A549 treated with CpdA at 1 μM for 4 hours (cell line): ENCODE measurements at places on chromosomes 5 and 9. TPM values are rescaled to one million over a fixed set of nuclear protein-coding genes. Genes with fewer than 3 reads are reported as not detected.

Gene EIF4EBP3
- total RNA-seq: 1.3 to 5.0 TPM (median 2.1 TPM) in 5 replicates

Gene DRD1
- 0.83 to 1.4 TPM (median 1.0 TPM) in 5 replicates for total RNA-seq

Gene SH2D3C
- 0.03 to 0.16 TPM (median 0.13 TPM) in 4 of 5 replicates, not detected in the other for total RNA-seq

Gene HMCN2
- 0.03 to 0.14 TPM (median 0.08 TPM) in 5 replicates for total RNA-seq

Gene TNFSF15
- 0.26 to 0.41 TPM (median 0.37 TPM) in 5 replicates for total RNA-seq

Gene TLX3
- total RNA-seq: not detected in 5 replicates

Gene PCDHGC5
- 0.05 TPM in 1 of 5 replicates, not detected in the others for total RNA-seq

Gene LCN15
- 0.09 TPM in 1 of 5 replicates, not detected in the others for total RNA-seq
